Fibroblast of skin of left quadriceps (primary cell): ENCODE measurements at places on chromosomes 16 and 17.

GRCh38 chr16:25912321-25912720 lies 220.6 kb downstream of the HS3ST4 start:
- DNase-seq, result no peak

DNA sequence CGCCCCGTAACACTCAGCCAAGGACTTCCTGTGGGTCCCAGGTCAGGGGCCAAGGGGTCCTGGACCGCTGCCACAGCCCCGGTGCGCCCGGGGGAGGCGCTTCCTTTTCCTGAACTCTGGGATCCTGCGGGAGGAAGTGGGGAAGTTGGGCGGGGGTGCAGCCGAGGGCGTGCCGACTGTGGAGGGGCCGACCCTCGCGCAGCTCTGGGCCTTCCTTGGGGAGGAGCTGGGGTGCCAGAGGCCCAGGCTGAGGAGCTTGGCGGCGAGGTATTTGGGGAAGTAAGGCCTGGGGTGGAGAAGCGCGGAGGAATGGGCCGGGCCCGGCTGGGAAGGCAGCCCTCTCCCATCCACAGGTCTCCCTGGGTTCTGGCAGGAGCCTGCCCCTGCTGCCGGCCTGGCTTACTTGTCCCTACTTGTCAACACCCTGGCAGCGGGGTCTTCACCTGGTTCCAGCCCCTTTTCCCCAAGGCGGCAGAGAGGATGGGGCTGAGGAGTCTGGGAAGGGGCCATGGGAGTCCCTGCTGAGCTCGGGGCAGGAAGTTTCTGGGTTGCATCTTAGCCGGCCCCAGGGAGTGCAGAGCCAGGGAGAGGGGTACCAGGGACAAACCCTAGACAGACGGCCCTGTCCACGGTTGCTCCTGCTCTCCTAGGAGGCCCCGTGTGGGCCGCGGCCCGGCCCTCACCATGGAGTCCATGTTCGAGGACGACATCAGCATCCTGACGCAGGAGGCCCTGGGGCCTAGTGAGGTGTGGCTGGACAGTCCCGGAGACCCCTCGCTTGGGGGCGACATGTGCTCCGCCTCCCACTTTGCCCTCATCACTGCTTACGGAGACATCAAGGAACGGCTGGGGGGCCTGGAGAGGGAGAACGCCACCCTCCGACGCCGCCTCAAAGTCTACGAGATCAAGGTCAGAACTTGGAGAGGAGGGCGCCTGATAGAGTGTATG lies 1.7 kb downstream of the TBKBP1 start:
- DNase-seq, result no peak

DNA sequence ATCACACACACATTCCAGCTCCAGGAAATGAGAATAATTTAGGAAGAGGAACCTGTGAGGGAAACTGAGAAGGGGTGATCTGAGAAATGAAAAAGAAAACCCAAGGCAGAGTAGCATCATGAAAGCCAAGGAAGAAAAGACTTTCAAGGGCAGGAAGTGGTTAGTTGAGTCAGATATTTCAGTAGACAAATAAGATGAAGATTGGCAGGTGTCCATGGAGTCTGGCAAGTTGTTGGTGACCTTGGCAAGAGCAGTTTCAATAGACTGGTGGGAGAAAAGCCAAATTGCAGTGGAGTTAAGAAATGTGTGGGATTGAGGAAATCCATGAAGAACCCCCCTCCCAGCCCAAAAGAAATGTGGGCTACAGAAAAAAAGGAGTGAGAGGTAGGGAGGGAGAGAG lies 10.7 kb downstream of the GNAO1 start:
- no peak for DNase-seq

- DNase-seq, result no peak
Observed at GRCh38 chr17:8954339-8954738, 11.2 kb downstream of the PIK3R5 start.

GRCh38 chr16:3623642-3624041 lies 12.2 kb upstream of the SLX4 start:
- no peak for DNase-seq

DNA sequence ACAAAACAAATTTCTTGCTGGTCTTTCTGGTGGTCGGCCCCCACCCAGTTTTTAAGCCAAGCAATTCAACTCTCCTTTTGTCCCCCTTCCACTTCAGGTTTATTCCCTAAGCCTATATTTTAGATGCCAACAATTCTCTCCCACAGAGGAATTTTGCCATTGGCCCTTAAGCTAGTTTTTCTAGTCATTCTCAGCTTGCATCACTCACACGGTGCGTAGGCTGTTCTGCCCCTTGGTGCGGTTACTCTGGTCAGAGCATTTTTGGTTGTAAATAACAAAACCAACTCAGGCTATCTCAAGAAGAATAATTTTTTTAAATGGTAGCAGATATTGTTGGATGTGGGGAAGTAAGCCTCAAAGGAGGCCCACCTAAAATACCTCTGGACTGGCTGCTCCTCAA lies 33.7 kb upstream of the DYNLL2 start:
- DNase-seq, result no peak

- no peak for DNase-seq
Observed at GRCh38 chr17:19996502-19996901, 12.7 kb upstream of the SPECC1 start.
